ENCODE measurements at places on chromosomes 12 and 14.

- DNase-seq: no peak
Observed at GRCh38 chr14:104291123-104292000, 153.0 kb downstream of the KIF26A start.

GRCh38 chr12:69936766-69937165 lies 111.7 kb downstream of the MYRFL start:
- DNase-seq: no peak

- no peak for DNase-seq
Observed at GRCh38 chr14:103699901-103700752, 15.1 kb downstream of the XRCC3 start.

DNA sequence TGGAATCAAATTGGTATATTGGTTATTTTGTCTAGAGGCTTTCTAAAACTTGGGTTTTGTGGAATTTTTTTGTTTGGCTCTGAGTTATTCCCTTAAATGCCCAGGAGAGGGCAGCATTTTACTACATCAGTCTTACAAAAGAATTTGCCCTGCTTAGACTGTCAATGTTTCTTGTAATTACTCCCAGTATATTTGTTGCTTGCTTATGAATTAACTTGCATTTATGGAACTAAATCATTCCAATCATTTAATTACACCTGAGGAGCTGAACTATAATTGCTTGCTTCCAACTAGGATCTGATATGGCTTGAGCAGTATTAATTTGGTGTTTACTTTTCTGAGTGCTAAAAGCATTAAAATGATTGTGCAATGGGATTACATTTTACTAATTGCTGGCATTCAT lies 48.7 kb downstream of the MIPOL1 start:
- peak; percentile 37 for DNase-seq

DNA sequence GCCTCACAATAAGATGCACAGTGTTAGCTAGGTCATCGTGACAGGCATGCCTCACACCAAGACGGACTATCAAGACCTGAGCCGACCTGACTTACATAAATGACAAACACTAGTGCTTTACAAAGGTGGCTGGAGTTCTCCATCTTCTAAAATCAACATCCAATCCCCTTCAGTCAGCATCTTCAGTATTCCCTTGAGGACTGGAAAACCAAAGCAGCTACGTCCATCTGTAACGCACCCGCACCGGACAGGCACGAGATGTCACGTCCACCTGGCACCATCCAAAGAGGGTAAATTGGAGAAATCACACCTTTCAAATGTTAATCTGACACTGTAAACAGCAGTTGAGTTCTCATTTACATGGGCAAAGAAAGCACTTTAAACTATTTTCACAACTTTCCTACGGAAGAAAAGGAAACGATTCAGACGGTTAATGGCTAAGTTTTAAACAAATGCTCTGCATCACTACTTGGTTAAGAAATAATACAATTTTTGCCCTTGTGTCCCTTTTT lies 130.2 kb downstream of the PRICKLE1 start:
- no peak for DNase-seq

GRCh38 chr14:66085665-66086064 lies 400.5 kb upstream of the CCDC196 start:
- no peak for DNase-seq

DNA sequence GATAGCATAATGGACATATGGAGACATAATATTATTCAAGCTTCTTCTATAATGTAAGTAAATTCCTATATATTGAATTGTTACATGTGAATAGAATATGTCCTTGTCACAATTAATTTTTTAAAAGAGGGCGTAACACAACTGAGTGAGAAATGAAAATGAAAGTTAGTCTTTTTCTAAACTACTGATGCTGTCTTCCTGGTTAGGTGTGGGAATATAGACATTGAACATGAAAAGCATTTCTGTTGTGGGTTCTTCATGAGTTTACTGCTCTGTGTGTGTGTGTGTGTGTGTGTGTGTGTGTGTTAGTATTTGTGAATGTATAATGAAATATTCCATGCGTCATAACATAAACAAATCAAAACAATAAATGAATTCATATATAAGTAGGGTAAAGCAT lies 40.5 kb upstream of the RTL1 start:
- peak; percentile 2 for DNase-seq
